ENCODE measurements at places on chromosomes 6 and 20.

GRCh38 chr20:60213126-60213893 is 255.1 kb downstream of the CDH26 start:
- no peak for DNase-seq

DNA sequence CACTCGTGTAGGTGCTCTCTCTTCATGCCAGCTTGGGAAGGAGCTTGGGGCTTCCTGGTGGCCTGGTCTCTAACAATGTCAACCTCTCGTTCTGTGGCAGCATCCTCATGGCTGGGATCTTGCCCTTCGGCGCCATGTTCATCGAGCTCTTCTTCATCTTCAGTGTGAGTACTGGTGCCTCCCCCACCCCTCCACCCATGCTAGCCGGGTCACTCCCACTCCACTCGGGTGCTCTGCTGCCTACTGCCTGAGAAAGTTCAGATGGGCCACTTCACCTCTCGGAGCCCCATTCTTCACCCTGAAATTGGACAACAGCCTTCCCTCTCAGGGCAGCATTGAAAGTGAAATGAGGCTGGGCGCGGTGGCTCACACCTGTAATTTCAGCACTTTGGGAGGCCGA is 48.8 kb downstream of the TM9SF4 start:
- no peak for DNase-seq

- DNase-seq: no peak
These were observed 1.1 kb downstream of the TMEM151B start for GRCh38 chr6:44271406-44271723.

GRCh38 chr6:80637312-80637711 is 530.8 kb downstream of the BCKDHB start:
- DNase-seq: peak; percentile 69

DNA sequence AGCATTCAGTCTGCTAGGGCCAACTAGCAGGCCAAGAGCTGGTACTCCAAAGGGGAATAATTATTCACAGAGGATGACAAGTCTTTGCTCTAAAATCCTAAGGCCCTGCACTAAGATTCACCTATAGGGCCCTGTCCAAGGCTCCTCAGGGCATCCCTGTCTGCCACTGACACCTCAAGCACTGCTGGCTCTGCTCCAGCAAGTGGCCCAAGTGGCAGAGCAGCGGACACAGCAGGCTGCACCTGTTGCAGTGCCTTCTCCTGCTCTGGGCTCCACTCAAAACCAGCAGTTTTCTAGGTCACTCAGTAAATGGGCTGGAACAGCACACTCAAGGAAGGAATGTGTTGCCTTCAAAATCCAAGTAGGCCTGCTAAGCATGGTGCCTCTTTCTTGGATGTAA is 36.4 kb upstream of the SMOC2 start:
- DNase-seq: no peak

DNA sequence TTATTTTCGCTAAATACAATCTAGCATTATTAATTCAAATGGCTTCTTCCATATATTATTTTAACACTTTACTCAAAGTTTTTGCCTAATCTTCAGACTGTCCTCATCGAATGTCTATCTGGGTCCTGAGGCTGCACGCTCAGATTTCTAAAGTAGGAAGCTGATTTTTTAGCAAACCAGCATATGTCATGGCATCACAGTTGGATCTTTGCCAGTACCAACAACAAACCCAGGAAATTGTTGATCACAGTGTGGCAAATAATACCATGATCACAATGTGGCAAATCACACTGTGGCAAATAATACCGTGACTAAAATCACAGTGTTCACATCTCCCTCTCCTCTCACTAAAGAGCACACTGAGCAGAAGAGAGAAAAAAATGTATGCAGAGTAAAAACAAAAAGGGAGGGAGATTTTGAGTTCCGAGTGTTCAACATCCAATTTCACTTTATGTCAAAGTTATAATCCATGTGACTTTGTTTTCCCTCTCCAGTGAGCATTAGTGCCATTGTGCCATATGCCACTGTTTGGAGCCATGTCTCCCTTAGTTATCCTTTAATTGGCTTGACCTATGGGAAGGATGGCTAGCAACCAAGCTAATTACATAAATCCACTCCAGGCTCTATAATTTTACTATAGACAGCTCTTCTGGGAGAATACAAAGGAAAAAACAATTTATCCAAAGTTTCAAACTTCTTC is 1059.6 kb downstream of the HACE1 start:
- DNase-seq: no peak

DNA sequence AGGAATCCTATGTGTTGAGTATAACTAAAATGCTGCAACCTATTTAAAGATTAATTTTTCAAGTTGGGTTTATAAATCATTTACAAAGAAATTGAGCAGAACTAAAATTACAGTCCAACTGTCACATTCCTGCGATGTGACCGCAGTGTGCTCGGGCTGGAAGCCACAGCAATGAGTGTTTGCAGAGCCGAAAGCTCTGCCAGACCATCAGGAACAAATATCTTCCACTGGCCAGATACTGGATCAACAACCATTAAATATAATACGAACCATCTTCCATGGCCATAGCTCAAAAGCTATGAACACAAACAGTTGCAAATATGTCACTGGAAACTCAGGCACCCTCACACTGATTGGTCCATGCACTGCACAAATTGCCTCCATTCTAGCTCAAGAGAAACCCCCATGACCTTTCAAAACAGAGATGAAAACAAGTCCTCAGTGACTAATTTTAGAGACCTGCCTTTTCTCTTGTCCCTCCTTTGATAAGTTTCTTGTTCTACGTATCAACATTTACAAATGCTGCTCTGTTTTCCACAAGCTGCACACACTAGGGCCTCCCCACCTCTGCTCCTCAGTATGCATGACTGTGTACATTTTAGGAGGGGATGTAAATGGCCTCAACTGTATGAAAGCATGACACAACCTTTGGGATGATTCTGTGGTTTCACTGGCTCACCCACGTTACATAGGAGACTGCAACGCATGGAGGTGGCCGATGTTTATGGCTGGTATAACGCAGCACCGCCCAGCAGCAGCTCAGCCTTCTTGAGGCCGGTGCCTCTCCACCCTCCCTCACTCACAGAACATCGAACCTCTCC is 171.7 kb downstream of the WDR27 start:
- DNase-seq: peak; percentile 91

DNA sequence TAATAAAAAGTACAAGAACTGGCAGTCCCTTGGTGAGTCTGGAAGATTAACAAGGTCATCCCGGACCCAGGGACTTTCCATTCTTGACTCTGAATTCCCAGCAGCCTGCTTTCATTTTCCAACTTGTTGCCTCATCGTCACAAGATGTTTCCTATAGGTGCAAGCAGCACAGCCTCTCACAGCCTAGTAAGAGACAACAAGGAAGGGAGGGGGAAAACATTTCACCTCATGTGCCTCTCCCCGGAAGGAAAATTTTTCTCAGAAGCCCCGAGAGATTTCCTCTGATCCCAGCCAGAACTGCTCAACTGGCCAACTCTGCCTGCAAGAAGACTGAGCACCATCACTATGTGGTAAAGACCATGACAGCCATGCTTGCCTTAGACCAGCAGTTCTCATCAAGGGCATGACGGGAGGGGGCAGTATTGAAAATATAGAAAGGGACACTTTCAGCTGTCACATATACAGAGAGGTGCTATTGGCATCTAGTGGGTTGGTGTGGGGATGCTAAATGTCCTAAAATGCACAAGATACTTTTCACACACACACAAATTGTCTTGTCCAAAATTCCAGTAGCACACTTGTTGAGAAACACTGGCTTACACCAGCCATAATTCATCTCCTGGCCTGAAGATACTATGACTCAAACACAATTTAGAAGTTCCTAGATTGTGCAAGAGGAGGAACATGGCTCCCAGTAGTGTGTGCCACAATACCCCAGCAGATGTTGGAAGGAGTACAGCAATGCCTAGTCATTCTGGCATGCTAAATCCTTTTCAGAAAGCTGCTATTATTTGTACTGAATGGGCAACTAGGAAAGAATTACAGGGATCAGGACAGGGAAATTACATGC is 10.8 kb upstream of the WTAP start:
- DNase-seq: peak; percentile 98

DNA sequence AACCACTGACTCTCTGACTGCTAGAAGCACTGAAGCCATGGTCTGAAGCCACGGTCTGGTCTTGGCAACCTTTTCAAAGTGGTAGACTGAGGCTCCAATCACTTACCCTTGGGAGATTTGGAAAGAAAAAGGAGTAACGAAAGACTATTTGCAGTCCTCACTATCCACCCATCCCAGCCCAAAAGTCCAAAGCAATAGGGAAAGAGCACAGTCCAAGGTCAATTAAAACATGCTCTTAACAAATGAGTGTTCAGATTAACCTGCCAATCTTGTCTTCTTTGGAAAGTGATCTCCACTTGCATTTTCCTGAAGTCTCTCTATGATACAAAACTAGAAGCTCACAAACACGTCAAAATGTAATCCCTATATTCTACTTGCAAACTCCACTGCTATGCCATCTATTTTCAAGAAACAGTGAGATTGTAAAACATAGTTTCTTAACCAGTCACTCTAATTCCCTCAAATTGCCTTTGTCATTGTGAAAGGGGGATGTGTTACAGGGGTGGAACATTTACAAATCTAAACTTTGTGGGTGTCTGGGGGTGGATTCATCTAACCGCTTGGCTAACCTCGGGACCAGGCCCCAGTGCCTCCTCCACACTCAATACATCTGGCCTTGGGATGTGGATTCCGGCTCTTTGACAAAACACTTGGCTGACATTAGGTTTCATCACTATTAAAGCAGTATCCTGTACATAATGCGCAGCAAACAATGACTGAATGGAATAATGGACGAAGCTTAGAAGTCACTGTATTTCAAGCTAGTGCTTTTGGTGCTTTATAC is 56.4 kb downstream of the B4GALT5 start:
- peak; percentile 85 for DNase-seq

DNA sequence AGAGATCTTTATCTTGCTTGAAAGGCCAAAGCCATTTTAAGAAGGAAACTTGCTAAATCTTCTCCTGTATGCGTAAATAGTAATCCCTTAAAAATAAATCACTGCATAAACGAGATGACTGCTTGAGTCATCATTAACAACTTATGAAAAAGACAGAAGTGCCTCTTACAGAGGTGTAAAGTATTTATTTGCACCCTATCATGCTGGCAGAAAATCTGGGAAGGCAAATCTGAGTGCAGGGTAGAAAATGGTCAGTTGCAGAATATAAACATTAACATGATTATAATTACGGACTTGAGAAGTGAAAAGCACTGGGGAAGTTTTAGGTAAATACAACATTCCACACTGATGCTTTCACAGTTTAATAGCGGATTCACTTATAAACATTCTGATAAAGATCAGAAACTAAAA is 67.5 kb upstream of the FBXO30 start:
- DNase-seq: peak; percentile 20

- no peak for DNase-seq
These were observed 84.7 kb upstream of the SALL4 start for GRCh38 chr20:51886891-51887608.

DNA sequence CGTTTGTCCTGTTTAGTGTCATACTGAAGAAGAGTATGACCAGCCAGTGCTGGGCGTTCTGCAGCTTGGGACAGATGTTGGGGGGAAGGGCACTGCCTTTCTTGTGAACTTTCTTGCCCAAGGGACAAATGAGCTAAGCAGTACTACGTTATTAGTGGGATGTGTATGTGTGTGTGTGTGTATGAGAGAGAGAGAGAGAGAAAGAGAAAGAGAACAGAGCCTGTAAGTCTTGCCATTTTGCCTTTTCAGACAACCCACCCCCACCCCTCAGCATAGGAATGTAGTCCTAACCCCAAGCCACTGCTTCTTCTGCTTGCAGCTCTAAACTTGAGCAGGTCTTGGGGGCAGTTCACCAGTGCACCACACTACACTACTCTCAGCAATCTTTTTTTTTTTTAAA is 45.5 kb downstream of the E2F3 start:
- DNase-seq: no peak
